Activated T-helper 9 cell treated with anti-CD3 and anti-CD28 coated beads, Interleukin-2, amount 50 U/mL, for 16 hours (primary cell): ENCODE measurements at places on chromosomes 2 and 18.

- no peak for DNase-seq
Observed at GRCh38 chr18:26405190-26405801, 143.1 kb downstream of the KCTD1 start.

GRCh38 chr2:120291401-120292311 is 39.0 kb downstream of the RALB start:
- no peak for DNase-seq

DNA sequence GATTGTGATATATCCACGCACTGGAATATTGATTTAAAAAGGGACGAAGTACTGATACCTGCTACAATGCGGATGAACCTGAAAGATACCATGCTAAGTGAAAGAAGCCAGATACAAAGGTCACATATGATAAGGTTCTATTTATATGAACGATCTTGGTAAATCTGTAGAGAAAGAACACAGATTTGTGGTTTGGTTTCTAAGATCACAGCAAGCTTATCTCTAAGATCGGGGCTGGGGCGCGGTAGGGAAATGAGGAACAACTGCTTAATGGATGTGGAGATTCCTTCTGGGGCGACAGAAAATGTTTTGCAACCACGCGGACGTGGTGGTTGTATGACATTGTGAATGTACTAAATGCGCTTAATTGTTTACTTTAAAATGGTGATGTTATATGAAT is 60.1 kb downstream of the NEDD4L start:
- DNase-seq: no peak

- DNase-seq: no peak
Observed at GRCh38 chr2:117502121-117502520, 312.4 kb upstream of the DDX18 start.

DNA sequence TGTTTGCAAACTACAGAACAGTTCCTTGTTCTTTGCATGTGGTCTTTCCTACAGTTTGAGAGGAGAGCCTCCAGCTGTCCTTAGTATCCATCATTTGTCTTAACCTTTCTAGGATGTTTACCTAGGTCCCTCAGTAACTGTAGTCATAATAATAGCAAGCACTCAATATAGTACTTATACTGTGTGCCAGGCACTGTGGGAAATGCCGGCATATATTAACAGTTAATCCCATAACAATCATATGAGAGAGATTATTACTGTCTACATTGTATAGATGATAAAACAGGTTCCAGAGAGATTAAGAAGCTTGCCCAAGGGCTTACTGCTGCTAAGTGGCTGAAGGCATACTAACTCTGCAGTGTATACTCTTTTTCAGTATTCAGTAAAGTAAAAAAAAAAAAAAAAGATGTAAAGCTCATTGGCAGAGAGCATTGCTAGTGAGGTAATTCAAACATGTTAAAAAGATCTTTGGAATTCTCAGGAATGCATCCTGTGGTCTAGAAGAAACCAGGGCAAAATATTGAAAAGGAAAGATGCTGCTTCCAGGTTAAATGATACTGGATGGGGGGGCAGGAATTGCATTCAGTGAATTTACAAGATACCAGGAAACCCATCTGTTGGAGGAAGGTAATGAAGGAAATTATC is 72.3 kb downstream of the SPTBN1 start:
- DNase-seq: no peak

DNA sequence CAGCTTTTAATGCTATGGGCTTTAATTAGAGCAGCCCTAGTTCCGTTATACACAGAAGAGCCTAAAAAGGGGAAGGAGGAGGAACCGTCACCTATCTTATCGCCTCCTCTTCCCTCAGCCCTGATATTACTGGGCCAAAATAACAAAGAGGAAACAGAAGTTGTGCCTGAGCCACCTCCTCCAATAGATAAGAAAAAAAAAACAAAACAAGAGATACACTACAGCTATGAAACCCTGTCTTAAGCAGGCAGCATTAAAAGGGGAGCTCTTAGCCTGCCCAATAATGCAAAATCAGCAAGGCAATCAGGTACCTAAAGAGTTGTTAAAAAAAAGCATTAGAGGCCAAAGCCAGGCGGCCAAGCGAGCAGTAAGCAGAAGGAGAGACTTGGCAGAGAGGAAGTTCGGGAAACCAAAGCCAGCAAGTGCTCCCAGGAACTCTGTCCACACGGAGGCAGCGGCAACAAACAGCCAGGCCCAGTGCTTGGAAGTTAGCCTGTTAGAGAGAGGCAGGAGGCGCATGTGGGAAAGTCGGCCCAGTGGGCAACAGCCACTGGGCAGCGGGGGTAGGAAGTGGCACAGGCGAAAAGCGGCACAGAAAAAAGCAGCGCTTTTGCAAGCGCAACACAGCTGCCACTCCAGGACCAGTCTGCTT is 41.8 kb upstream of the PDK1 start:
- DNase-seq: no peak

- no peak for DNase-seq
Observed at GRCh38 chr2:222300726-222301052, 1.9 kb upstream of the PAX3 start.

DNA sequence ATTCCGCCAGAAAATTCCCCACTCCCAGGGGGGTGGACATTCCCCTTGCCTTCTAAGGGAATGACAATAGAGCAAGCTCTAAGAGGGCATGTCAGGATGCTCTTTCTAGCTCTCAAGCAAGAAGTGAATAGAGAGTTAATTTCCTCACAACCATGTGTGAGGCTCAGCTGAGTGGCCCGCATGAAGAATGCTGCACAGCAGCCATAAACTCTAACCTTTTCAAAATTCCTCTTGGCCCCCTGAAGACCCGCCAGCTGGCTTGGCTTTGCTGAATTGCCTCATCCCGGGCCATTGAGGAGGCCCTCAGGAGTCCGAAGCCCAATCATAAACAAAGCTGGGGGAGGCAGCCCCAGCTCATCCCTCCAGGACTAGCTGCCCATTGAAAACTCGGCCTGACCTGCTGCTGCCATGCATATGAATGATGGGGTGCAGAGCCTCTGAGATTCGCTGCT is 38.2 kb downstream of the NRP2 start:
- DNase-seq: no peak

- DNase-seq: no peak
Observed at GRCh38 chr18:68426731-68427315, 288.1 kb downstream of the TMX3 start.

- no peak for DNase-seq
Observed at GRCh38 chr2:16791496-16791895, 125.9 kb upstream of the CYRIA start.

GRCh38 chr2:52336951-52337350 is 1305.0 kb upstream of the NRXN1 start:
- DNase-seq: no peak

GRCh38 chr2:235461763-235462414 is 32.0 kb upstream of the AGAP1 start:
- DNase-seq: no peak

- DNase-seq: no peak
Observed at GRCh38 chr2:107633580-107634147, 193.0 kb upstream of the RGPD4 start.

- DNase-seq: no peak
Observed at GRCh38 chr2:46837112-46837454, 78.5 kb downstream of the MCFD2 start.

GRCh38 chr2:232623768-232624765 is 9.3 kb upstream of the EFHD1 start:
- DNase-seq: no peak

GRCh38 chr2:211741966-211742365 is 796.6 kb downstream of the ERBB4 start:
- DNase-seq: no peak

GRCh38 chr2:49306925-49307324 is 152.6 kb upstream of the FSHR start:
- DNase-seq: no peak
